ENCODE measurements at places on chromosomes 11 and 22.
A peak's percentile ranks its signal among the peaks of the same experiment; 100 is the strongest.

GRCh38 chr22:26525946-26526564, 13.8 kb upstream of the TFIP11 start:
- no peak for DNase-seq
- no peak overlapping the region for H3K27ac ChIP-seq
- no peaks in the 10 kb centered on the region for H3K27me3 ChIP-seq
- no peak overlapping the region for H3K4me3 ChIP-seq
- no peaks in the 10 kb centered on the region for H3K4me1 ChIP-seq
- H3K36me3 ChIP-seq = peaks cover 23% of the 10 kb centered on the region

- H3K4me1 ChIP-seq = no peaks in the 10 kb centered on the region
- H3K27ac ChIP-seq = no peak overlapping the region
- H3K27me3 ChIP-seq = no peaks in the 10 kb centered on the region
- DNase-seq = no peak
- peaks cover 94% of the 10 kb centered on the region for H3K36me3 ChIP-seq
- H3K4me3 ChIP-seq = no peak overlapping the region
Measured at GRCh38 chr11:68575025-68575665, 109.2 kb upstream of the GAL start.

DNA sequence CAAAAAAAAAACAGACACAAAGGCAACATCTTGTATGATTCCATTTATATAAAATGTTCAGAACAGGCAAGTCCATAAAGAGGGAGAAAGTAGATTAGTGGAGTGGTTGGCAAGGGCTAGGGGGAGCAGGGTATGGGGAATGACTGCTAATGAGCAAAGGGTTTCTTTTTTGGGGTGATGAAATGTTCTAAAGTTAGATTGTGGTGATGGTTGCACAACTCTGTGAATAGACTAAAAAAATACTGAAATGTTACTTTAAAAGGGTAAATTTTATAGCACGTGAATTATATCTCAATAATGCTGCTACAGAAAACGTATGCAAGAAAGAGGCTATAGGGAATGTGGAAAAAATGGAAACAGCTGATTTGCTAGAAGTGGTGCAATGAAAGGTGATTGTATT, 155.1 kb downstream of the TENM4 start:
- no peak for DNase-seq
- H3K27me3 ChIP-seq = no peaks in the 10 kb centered on the region
- no peaks in the 10 kb centered on the region for H3K36me3 ChIP-seq
- H3K4me3 ChIP-seq = no peak overlapping the region

DNA sequence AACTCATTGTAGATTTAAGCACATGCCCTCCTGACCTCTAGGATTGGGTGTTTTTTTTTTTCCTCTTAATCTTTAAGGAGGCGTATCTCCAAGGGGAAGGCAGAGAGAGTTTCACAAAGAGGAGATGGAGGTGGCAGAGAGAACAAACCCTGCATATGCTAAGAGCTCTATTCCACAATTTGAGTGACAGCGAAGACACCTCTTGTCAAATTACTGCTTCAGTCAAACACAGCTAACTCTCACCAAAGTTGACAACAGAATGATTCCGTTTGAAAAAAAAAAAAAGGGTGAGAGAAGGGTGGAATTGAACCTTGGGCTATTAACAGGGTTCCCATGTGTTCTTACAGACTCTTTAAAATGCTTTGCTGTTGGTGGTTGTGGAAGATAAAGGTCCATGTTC, 112.6 kb downstream of the NXPE2 start:
- no peak overlapping the region for H3K4me3 ChIP-seq
- H3K4me1 ChIP-seq = no peaks in the 10 kb centered on the region
- no peak overlapping the region for H3K27ac ChIP-seq
- H3K27me3 ChIP-seq = no peaks in the 10 kb centered on the region
- no peak for DNase-seq

DNA sequence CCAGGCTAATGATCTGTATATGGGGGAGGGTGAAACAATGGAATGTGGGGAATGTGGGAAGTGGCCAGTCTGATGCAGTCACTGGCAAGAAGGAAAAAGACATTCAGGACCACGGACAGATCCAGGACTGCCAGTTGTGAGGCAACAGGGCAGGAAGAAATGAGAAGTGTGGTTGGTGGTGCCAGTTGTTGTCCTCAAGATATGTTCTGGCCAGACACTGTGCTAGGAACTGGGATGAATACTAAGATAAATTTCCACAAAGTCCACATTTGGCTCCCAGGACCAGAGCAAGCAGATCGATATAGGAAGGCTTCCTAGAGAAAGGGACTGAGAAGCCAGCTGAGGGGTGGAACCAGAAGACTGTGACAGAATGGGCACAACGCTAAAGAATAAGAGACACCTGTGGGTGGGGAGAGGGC, 6.8 kb upstream of the TPBGL start:
- no peaks in the 10 kb centered on the region for H3K4me1 ChIP-seq
- H3K27ac ChIP-seq = no peak overlapping the region
- no peak for DNase-seq
- no peaks in the 10 kb centered on the region for H3K27me3 ChIP-seq
- H3K36me3 ChIP-seq = no peaks in the 10 kb centered on the region

- no peaks in the 10 kb centered on the region for H3K27me3 ChIP-seq
- H3K4me3 ChIP-seq = no peak overlapping the region
- no peak overlapping the region for H3K27ac ChIP-seq
- no peaks in the 10 kb centered on the region for H3K4me1 ChIP-seq
Measured at GRCh38 chr11:85947431-85948272, 92.5 kb downstream of the CCDC83 start.

DNA sequence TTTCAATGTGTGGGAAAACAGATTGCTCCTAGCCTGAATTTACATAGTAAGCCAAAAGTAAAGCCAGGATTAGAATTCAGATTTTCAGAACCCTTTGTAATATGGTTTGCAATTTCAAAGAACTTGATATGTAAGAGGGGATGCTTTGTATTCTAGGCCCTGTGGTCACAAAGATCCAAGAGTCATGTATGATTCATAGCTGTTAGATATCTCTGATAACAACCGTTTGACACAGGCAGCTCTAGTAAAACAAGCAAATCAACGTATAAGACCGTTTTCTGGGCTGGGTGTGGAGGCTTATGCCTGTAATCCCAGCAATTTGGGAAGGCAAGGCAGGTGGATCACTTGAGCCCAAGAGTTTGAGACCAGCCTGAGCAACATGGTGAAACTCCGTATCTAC, 79.6 kb downstream of the EMSY start:
- no peak overlapping the region for H3K27ac ChIP-seq
- no peak for DNase-seq
- no peaks in the 10 kb centered on the region for H3K4me1 ChIP-seq
- peaks cover 19% of the 10 kb centered on the region for H3K36me3 ChIP-seq
- no peaks in the 10 kb centered on the region for H3K27me3 ChIP-seq
- no peak overlapping the region for H3K4me3 ChIP-seq

GRCh38 chr22:43080616-43081015, 8.6 kb downstream of the TTLL1 start:
- no peaks in the 10 kb centered on the region for H3K4me1 ChIP-seq
- no peaks in the 10 kb centered on the region for H3K27me3 ChIP-seq
- no peak for DNase-seq
- no peak overlapping the region for H3K4me3 ChIP-seq
- no peak overlapping the region for H3K27ac ChIP-seq

- peak; percentile 32 for DNase-seq
- peaks cover 10% of the 10 kb centered on the region for H3K4me1 ChIP-seq
- no peak overlapping the region for H3K27ac ChIP-seq
- H3K36me3 ChIP-seq = peaks cover 23% of the 10 kb centered on the region
Measured at GRCh38 chr11:106087815-106088435, 10.5 kb downstream of the AASDHPPT start.

DNA sequence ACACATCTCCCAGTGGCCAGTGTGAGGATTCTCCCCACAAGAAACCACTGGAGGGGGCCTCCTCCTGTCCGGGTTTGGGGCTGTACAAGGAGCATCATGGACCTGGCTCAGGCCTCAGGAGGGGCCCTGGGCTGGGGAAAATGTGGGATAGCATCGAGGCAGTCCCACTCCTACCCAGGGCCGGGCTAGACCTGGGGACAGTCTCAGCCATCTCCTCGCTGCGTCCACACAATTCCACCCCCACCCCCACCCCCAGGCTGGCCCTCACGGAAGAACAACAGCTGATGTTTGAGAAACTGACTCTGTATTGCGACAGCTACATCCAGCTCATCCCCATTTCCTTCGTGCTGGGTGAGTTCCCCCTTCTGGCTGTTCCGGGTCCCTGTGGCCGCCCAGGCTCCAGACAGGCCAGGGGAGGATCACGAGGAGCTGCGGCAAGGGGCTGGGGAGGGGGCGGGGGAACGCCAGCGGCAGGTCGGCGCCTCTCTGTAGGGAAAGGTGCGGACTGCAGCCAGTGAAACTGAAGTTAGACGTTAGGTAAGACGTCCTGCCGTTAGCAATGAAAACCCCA, 4.8 kb downstream of the BEST1 start:
- H3K27ac ChIP-seq = no peak overlapping the region
- H3K4me1 ChIP-seq = no peaks in the 10 kb centered on the region
- no peaks in the 10 kb centered on the region for H3K36me3 ChIP-seq

- H3K36me3 ChIP-seq = no peaks in the 10 kb centered on the region
- no peak overlapping the region for H3K27ac ChIP-seq
- H3K4me1 ChIP-seq = no peaks in the 10 kb centered on the region
- H3K27me3 ChIP-seq = no peaks in the 10 kb centered on the region
Measured at GRCh38 chr11:72598906-72599305, 75.3 kb downstream of the PDE2A start.
